PC-3 (cell line): ENCODE measurements at places on chromosomes 3 and 15. TPM values are rescaled to one million over a fixed set of nuclear protein-coding genes. Genes with fewer than 3 reads are reported as not detected.

Gene HTR3E
- not detected in 2 replicates for total RNA-seq

Gene SLC9C1
- total RNA-seq: not detected in 2 replicates

Gene INAFM2
- 22.1 and 32.1 TPM in 2 replicates for total RNA-seq

Gene CHRNA5
- 8.4 and 11.0 TPM in 2 replicates for total RNA-seq

Gene TMEM266
- total RNA-seq: not detected in 2 replicates

Gene RBP2
- total RNA-seq: not detected in 2 replicates

Gene PAQR9
- total RNA-seq: 0.12 TPM in 1 of 2 replicates, not detected in the other

Gene PLA2G4F
- 5.5 and 5.8 TPM in 2 replicates for total RNA-seq

Gene ANP32A
- total RNA-seq: 106 and 151 TPM in 2 replicates

DNA sequence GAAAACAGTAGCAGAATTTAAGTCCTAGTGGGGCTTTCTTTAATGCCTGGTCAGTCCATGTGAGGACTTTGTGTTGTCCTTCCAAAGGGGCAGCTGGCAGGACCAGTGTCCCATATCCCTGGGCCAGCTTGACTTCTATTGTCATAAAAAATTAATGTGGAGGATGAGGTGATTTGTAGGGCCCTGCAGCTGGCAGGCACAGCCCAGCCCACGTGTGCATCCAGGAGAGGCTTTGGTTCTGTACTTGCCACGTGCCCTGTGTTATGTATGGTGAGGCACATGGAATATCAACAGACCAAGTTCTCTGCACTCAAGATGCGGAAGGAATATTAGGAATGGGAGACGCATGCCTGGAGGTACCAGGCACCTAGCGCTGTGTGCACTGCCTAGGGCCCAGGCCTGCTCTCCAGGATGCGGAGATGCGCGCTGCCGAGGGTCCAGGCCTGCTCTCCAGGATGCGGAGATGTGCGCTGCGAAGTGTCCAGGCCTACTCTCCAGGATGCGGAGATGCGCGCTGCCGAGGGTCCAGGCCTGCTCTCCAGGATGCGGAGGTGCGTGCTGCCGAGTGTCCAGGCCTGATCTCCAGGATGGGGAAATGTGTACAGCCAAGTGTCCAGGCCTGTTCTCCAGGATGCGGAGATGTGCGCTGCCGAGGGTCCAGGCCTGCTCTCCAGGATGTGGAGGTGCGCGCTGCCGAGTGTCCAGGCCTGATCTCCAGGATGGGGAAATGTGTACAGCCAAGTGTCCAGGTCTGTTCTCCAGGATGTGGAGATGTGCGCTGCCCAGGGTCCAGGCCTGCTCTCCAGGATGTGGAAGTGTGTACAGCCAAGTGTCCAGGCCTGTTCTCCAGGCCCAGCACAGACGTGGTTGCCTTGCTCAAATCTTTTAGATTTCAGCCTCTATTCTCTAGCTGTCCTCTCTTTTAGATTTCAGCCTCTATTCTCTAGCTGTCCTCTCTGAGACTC, 183.3 kb upstream of the ROPN1 start:
- H3K27me3 ChIP-seq: no peaks in the 10 kb centered on the region
- H3K4me1 ChIP-seq: peaks cover 4% of the 10 kb centered on the region; the same call in 1 of the 2 replicates
- DNase-seq: no peak
- no peaks in the 10 kb centered on the region for H3K36me3 ChIP-seq
- H3K4me3 ChIP-seq: no peak overlapping the region

- H3K27me3 ChIP-seq: no peaks in the 10 kb centered on the region
- DNase-seq: no peak
- H3K36me3 ChIP-seq: no peaks in the 10 kb centered on the region; the same call in 1 of the 2 replicates
- H3K27ac ChIP-seq: no peak overlapping the region
- H3K4me1 ChIP-seq: peaks cover 29% of the 10 kb centered on the region
Observed at GRCh38 chr15:74784426-74785193, 2.7 kb downstream of the CSK start.

DNA sequence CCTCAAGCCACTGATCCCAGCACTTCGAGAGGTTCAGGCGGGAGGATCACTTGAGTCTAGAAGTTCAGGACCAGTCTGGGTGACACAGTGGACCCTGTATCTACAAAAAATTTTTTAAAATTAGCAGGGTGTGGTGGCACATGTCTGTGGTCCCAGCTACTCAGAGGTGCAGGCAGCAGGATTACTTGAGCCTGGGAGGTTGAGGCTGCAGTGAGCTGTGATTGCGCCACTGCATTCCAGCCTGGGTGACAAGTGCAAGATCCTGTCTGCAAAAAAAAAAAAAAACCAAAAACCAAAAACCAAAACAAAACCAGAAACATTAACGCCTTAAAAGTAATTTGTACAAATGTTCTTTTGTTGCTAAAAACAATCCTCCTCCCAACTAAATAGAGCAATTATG, 27.9 kb upstream of the SLC12A8 start:
- H3K4me1 ChIP-seq: no peaks in the 10 kb centered on the region
- H3K27ac ChIP-seq: no peak overlapping the region
- no peak for DNase-seq
- H3K27me3 ChIP-seq: no peaks in the 10 kb centered on the region
- H3K36me3 ChIP-seq: no peaks in the 10 kb centered on the region

- H3K27me3 ChIP-seq: no peaks in the 10 kb centered on the region
- H3K4me3 ChIP-seq: peak overlapping the region; percentile 89
- peaks cover 9% of the 10 kb centered on the region; the same call in 1 of the 2 replicates for H3K4me1 ChIP-seq
Observed at GRCh38 chr3:4302747-4303146, 422 bp upstream of the SETMAR start.

- no peak overlapping the region for H3K27ac ChIP-seq
- no peaks in the 10 kb centered on the region for H3K4me1 ChIP-seq
- H3K4me3 ChIP-seq: no peak overlapping the region
- no peak for DNase-seq
- H3K27me3 ChIP-seq: 0 out of 2 replicates have a peak, but pooled peaks cover 4% of the 10 kb centered on the region
- no peaks in the 10 kb centered on the region for H3K36me3 ChIP-seq
Observed at GRCh38 chr3:25960776-25961175, 170.9 kb downstream of the OXSM start.

GRCh38 chr3:50652709-50653108, 22.0 kb upstream of the DOCK3 start:
- no peaks in the 10 kb centered on the region for H3K27me3 ChIP-seq
- H3K27ac ChIP-seq: no peak overlapping the region
- no peaks in the 10 kb centered on the region for H3K4me1 ChIP-seq
- peak; percentile 76 for DNase-seq

GRCh38 chr3:46846624-46847542, 16.4 kb downstream of the MYL3 start:
- H3K27ac ChIP-seq: no peak overlapping the region
- H3K4me1 ChIP-seq: peaks cover 13% of the 10 kb centered on the region
- H3K36me3 ChIP-seq: no peaks in the 10 kb centered on the region
- no peaks in the 10 kb centered on the region for H3K27me3 ChIP-seq
- peak overlapping the region; percentile 68; the same call in 1 of the 2 replicates for H3K4me3 ChIP-seq

GRCh38 chr3:71780430-71780829, 4.5 kb downstream of the PROK2 start:
- no peak overlapping the region for H3K4me3 ChIP-seq
- H3K27ac ChIP-seq: no peak overlapping the region
- H3K27me3 ChIP-seq: peaks cover 84% of the 10 kb centered on the region
- no peak for DNase-seq

- H3K4me1 ChIP-seq: no peaks in the 10 kb centered on the region
- no peak overlapping the region for H3K27ac ChIP-seq
- H3K36me3 ChIP-seq: no peaks in the 10 kb centered on the region
- DNase-seq: no peak
- H3K27me3 ChIP-seq: 0 out of 2 replicates have a peak, but pooled peaks cover 12% of the 10 kb centered on the region
Observed at GRCh38 chr3:141065258-141065657, 14.1 kb downstream of the SPSB4 start.

DNA sequence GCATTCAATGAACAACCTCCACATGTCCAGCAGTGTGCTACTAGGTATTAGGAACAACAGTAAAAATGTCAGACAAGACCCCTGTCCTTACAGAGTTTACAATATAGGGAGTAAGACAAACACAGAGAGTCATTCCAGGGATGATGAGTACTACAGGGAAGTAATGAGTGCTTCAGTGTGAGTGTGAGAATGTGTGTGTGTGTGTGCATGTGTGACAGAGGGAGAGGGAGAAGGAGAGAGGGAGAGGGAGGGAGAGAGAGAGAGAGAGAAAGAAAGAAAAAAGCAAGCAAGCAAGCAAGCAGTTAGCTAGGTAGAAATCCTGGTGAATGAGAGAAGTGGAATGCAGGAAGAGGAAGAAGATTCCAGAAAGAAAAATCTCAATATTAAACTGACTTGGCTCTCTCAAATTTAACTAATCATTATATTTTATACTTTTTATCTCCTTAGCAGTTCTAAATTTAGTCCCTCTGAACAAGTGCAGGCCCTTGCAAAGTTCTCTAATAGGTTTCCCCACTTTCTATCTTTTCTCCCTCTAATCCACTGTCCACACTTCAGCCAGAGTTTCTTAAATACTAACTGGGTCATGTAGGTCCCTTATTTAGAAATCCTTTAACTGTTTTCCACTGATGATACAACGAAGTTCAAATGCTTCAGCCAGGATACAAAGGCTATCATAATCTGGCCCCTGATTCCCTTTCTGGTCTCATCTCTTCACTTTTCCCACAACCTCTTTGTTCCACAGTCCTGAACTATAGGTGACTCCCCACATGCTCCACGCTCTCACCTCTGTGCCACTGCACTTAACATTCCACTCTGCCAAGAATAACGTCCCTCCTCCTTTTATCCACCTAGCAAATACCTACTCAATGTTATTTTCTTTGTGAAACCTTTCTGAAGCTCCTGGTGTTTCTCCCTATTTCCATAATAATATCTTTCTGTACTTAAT, 10.3 kb downstream of the DCBLD2 start:
- 0 out of 2 replicates have a peak overlapping the region, but pooled peaks have one; percentile 20 for H3K4me3 ChIP-seq
- DNase-seq: no peak
- no peaks in the 10 kb centered on the region for H3K27me3 ChIP-seq
- peaks cover 83% of the 10 kb centered on the region for H3K36me3 ChIP-seq
- peaks cover 99% of the 10 kb centered on the region for H3K4me1 ChIP-seq
- peak overlapping the region; percentile 13 for H3K27ac ChIP-seq

GRCh38 chr3:110680450-110680849, 391.2 kb upstream of the NECTIN3 start:
- no peaks in the 10 kb centered on the region for H3K4me1 ChIP-seq
- peak; percentile 24 for DNase-seq
- H3K36me3 ChIP-seq: no peaks in the 10 kb centered on the region
- no peak overlapping the region for H3K4me3 ChIP-seq
- H3K27me3 ChIP-seq: no peaks in the 10 kb centered on the region
- H3K27ac ChIP-seq: no peak overlapping the region

DNA sequence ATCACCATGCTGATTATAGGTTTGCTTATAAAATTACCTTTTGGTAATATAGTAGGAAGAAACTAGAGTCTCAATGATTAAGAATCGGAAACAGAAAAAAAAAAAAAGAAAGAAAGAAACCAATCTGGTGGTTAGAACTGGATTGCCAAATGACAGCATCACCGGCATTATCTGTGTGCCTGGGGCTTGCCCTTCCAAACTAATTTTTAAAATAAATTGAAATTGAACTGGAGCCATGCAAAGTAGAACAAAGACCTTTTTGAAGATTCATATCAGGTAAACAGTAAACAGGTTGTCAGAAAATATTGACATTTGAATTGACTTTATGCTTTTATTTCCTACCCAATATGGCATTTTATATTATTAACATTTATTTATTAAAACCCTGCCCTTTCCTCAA, 11.2 kb upstream of the CPB1 start:
- no peaks in the 10 kb centered on the region for H3K36me3 ChIP-seq
- H3K27ac ChIP-seq: no peak overlapping the region
- H3K4me1 ChIP-seq: no peaks in the 10 kb centered on the region
- DNase-seq: no peak
- H3K27me3 ChIP-seq: peaks cover 73% of the 10 kb centered on the region

DNA sequence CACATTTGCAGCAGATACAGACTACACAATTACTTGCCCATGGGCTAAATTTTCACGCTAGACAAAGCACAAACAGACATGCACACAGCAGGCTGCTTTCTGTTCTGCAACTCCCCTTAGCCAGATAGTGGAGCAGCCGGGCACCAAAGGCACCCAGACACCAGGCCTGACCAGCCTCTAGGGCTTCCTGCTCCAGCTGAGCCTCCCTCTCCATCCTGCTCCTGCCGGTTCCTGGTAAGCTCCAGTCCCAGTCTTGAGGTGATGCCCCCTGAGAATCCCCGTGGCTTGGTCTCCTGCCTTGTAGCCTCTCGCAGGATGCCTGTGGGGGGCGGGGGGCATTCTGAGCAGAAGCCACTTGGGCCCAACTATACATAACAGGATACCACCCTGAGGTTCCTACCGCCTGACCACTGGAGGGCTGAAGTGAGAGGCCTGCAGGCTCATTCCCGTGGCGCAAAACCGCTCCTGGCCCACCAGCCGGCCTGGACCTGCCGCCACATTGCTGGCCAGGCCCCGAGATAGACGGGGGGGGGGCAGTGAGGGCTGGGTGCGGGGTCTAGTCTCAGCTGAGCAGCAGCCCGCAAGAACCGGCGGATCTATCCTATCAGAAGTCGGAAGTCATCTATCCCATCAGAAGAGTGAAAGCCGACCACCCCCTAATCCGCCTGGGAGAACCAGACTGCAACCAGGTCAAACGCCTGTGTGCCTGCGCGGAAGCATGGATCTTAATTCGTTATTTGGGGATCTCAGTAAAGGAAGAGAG, 3.9 kb downstream of the FOXL2 start:
- no peak overlapping the region for H3K4me3 ChIP-seq
- no peak overlapping the region for H3K27ac ChIP-seq
- no peak for DNase-seq

- no peaks in the 10 kb centered on the region for H3K36me3 ChIP-seq
- no peak for DNase-seq
- H3K4me1 ChIP-seq: no peaks in the 10 kb centered on the region
- no peak overlapping the region for H3K27ac ChIP-seq
- peaks cover 11% of the 10 kb centered on the region; the same call in 1 of the 2 replicates for H3K27me3 ChIP-seq
- H3K4me3 ChIP-seq: no peak overlapping the region
Observed at GRCh38 chr15:73398861-73399260, 30.1 kb upstream of the HCN4 start.

DNA sequence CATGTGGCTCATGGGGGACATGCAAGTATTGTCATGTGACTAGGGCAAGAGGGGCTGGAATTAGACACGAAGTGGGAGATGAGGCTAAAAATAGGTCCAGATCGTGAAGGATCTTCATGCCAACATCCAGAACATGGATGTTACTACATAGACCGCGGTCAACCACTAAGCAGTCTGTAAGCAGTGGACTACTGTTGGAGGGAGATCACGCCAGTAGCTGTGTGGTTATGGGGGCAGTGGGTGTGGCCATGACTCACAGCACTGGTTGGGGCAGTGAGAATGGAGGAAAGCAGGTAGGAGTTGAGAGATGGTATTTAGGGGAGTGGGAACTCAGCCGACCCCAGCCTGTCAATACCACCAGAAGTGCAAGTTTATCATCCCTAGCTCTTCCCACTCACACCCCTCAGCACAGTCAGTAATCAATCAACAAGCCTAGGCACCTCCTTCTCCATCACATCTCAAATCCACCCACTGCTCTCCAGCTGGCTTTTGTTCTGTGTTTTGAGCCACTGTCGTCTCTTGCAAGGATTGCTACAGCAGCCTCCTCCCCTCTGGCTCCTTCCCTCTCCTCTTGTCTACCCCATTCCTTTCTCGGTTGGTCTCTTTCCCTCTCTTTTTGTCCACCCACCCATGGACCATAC, 107.2 kb upstream of the ABHD17C start:
- peak overlapping the region; percentile 97 for H3K27ac ChIP-seq
- H3K27me3 ChIP-seq: no peaks in the 10 kb centered on the region
- no peak overlapping the region for H3K4me3 ChIP-seq
- DNase-seq: peak; percentile 27
- peaks cover 45% of the 10 kb centered on the region for H3K4me1 ChIP-seq
- H3K36me3 ChIP-seq: no peaks in the 10 kb centered on the region

- H3K27ac ChIP-seq: no peak overlapping the region
- no peak for DNase-seq
- H3K4me3 ChIP-seq: no peak overlapping the region
- H3K4me1 ChIP-seq: peaks cover 28% of the 10 kb centered on the region
- no peaks in the 10 kb centered on the region for H3K36me3 ChIP-seq
Observed at GRCh38 chr3:170724599-170725280, 138.9 kb upstream of the SLC7A14 start.

GRCh38 chr3:119570229-119570628, 9.1 kb upstream of the ADPRH start:
- no peak overlapping the region for H3K4me3 ChIP-seq
- H3K27ac ChIP-seq: no peak overlapping the region
- no peaks in the 10 kb centered on the region for H3K36me3 ChIP-seq
